Activated naive CD4-positive, alpha-beta T cell (primary cell): ENCODE measurements at places on chromosomes 3 and 15.

- DNase-seq = no peak
These were observed 1026.5 kb upstream of the CFAP20DC start for GRCh38 chr3:60076331-60076730.

DNA sequence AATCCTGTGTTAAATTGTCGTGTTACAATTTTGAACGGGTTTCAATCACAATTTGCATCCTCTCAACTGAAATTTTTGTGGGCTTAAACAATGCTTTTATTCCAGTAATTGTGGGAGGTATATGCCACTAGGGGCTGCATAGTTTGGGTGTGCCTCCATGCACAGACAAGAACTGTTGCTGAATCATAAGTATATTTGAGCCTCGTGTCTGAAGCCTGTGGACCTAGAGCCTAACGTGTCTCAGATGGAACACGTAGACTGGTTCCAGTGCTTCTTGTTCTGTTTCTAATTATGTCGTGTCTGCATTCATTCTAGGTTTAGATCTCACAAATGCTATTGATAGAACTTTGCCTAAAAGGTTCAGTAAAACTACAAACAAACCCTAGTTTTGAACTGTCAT, 363.4 kb downstream of the RBMS3 start:
- no peak for DNase-seq

DNA sequence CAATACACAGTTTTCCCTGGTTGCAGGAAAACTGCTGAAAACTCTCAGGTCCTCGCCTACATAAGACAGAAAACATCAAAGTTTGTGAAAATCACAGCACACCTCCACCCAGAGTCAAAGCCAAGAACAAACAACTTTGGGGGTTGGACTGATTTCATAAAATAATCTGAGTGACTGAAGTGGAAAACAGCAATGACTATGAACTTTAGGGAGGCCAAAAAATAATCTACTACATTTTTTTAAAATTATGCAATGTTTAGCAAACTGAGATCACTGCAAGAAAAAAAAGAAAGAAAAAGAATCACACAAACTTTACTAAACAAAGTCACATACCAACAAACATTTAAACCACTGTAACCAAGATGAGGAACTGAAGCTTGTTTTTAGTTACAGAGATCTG, 15.9 kb upstream of the FOXP1 start:
- no peak for DNase-seq

GRCh38 chr15:31831596-31831995, 198.7 kb upstream of the CHRNA7 start:
- DNase-seq = no peak

DNA sequence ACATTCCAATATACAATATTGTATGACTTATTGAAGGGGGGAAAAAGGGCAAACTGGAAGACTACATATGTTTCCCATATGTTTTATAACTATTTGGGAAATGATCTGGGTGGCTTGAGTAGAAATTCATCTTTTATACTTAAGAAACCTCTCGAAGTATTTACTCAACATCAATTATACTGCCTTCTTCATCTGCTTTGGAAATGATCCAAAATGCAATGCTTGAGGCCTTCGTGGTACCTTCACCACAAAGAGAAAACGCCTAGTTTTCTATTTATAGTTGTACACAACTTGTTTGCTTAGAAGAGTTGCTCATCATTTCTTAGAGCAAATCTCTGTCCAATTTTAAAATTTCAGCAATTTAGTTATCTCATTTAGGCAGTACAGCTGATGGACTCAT, 18.8 kb downstream of the ACKR4 start:
- DNase-seq = no peak

- DNase-seq = no peak
These were observed 487.8 kb downstream of the EDEM1 start for GRCh38 chr3:5675319-5675718.

DNA sequence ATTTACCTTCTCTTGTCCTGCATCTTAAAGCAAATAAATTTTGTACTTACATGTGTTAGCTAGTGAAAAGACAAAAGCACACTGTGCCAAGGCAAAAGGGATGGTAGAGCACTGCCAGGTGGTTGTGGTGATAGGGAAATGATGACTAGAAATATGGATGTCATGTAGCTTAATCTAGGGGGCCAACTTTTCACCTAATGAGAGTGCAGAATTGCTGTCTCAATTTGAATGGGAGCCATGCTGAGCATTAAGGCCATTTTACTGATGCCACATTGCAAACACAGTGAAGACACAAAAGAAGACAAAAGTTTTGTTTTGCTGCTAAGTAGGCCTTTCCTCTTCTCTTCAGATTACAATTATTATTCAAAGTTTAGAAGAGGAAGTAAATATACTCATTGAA, 274.7 kb downstream of the PDCD6IP start:
- DNase-seq = no peak

DNA sequence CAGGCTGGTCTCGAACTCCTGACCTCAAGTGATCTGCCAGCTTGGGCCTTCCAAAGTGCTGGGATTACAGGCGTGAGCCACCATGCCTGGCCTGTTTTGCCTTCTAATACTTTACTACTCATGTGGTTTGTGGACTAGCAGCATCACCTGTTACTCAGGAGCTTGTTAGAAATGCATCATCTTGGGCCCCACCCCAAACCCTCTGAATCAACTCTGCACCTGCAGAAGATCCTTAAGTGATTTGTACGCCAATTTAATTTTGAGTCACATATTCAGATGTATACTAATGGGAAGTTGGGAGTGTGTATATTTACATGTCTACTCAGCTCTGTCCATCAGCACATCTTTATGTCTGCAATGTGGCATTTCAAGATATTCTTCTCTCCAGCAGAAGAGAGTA, 6.1 kb downstream of the TBC1D21 start:
- no peak for DNase-seq

DNA sequence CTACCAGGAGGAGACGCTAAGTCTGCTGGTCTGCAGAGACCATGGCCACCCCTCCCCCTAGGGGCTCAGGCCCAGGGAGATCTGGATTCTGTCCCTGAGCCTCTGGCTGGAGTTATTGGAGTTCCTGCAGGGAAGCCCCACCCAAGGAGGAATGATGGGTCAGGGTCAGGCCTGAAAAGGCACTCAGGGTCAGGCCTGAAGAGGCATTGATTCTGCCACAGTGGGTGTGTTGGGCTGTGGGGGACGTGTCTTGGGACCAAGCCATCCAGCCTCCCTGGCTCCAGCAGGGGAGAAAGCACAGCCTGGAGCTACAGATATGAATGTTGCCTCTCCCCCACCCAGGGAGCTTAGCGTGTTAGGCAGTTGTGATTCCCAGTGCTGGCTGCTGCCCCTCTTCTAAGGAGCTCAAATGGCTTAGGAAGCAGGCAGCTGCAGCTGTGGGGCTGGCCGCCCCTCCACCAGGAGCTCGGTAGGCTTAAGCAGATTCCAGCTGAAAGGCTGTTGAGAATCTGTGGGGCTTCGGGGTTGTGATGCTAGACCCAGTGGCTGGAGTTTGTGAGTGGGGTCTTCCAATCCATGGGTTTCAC, 176.7 kb downstream of the CHL1 start:
- DNase-seq = no peak

DNA sequence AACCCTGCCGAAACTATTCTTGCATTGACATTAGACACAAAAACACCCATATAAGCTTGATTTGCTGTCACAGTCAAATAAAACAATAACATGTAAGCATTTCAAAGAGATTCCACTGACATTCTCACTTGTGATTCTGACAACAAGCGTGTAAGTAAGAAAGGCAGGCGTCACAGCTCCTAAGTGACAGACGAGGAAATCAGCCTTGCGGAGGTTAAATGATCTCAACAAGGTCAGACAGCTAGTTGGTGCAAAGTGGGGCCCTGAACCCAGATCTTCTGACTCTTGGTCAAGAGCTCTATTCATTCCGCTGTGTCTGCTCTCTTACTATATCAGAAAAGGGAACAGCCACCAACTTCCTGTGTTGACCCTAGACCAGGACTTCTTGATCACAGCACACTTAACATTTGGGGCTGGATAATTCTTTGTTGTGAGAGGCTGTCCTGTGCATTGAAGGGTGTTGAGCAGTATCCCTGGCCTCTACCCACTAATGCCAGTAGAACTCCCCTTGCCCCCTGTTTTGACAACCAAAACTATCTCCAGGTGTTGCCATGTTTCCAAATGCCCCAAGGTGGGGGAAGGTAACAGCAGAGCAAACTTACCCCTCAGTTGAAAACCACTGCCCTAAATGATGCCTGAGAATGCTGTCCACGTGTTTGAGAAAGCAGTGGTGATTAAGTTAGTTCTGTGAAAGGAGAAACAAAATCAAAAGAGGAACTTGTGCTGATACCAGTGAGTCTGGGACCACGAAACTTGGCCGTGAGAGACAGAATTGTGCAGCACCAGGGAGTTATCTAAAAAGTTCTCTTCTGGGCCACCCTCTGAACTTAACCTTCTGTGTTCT, 86.1 kb downstream of the LIPC start:
- DNase-seq = no peak

DNA sequence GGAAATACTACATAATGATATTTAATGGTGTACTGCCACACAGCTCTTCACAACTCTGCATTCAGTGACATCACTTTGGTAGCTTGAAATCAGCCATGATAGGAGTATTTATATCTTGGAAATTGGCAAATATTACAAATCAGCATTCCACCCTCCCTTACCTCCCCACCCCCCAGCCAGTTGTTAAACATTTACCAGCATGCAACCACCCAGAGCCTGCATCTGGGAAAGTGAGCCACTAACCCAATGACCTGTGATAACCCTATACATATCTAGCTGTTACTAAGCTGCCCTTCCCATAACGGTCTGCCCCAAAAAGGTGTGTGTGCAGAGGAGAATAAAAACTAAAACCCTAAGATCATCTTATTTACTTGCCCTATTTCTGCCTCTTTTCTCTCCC, 44.6 kb upstream of the SATB1 start:
- no peak for DNase-seq

DNA sequence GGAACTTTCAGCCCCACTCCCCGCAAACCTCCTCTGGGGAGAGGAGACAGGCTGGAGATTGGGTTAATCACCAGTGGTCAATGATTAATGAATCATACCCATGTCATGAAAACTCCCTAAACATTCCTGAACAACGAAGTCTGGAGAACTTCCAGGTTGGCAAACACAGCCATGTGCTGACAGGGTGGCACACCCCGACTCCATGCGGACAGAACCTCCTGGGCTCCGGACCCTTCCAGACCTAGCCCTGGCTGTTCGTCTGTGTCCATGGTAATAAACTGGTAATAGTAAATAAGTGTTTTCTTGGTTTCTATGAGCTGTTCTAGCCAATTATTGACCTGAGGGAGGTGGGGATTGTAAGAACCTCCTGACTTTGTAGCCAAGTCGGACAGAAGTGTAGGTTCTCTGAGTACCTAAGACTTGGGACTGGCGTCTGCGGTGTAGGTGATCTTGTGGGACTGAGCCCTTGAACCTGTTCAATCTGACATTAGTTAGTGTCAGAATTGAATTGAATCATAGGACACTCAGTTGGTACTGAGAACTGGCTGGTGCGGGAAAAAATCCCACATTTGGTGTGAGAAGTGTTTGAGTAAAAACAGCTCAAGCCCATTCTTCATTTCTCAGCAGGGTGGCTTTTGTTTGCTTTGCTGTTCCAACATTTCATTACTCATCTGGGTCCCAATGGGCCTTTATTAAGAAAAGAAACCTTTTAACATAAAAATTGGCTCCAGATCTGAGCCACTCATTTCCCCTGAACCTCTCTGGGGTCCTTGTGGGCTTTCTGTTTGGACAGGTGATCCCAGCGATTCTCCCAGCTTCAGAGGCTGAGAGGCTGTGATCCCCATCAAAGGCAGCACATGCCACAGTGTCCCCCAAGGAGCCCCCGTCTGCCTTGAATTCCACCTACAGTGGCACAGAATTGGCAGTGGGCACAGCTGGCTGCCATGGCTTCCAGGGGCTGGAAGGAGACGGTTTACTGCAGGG, 151.0 kb downstream of the TJP1 start:
- DNase-seq = no peak

- no peak for DNase-seq
These were observed 149.5 kb downstream of the DNAJB8 start for GRCh38 chr3:128317101-128317697.

GRCh38 chr3:46901591-46902187, 24.2 kb downstream of the PTH1R start:
- DNase-seq = no peak

GRCh38 chr3:124483915-124484470, 246.3 kb upstream of the UMPS start:
- no peak for DNase-seq

- no peak for DNase-seq
These were observed 1.5 kb downstream of the GPR87 start for GRCh38 chr3:151315136-151315535.

DNA sequence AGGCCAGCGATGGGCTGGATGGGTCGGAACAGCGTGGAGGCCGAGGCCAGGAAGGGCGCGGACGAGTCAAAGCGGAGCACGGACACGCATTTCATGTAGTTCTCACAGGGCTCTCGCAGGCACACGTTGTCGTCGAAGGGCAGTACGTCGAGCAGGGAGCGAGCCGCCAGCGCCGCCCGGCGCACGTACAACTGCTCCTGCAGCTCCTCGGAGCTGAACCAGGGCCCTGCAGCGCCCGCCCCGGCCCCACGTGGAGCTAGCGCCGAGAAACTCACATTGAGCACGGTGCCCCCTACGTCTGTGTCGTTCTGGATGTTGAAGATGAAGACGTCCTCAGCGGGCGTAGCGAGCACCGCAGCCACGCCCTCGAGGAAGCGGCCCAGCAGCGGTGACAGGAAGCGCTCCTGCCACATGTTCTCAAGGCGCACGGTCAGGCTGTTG, 5.8 kb downstream of the CELSR3 start:
- DNase-seq = no peak

- DNase-seq = no peak
These were observed 142.2 kb upstream of the MANF start for GRCh38 chr3:51242939-51243338.

GRCh38 chr3:5144316-5144994, 22.4 kb downstream of the ARL8B start:
- DNase-seq = no peak
